ENCODE measurements at places on chromosomes 1 and 21. TPM values are rescaled to one million over a fixed set of nuclear protein-coding genes. Genes with fewer than 3 reads are reported as not detected.

The CRABP2 gene
- 17.5 TPM for total RNA-seq

The AIRE gene
- 0.09 TPM for total RNA-seq

The DISP3 gene
- total RNA-seq = under 0.01 TPM

The APCS gene
- total RNA-seq = not detected

The KIF17 gene
- total RNA-seq = 2.9 TPM

The CFHR1 gene
- not detected for total RNA-seq

The HEYL gene
- total RNA-seq = 0.09 TPM

The LRRC53 gene
- not detected for total RNA-seq
